Activated CD4-positive, alpha-beta memory T cell treated with anti-CD3 and anti-CD28 coated beads, Interleukin-2, amount 10 ng/mL, durations not matched to agents 7 days and 5 days (primary cell): ENCODE measurements at places on chromosomes 3 and 15. TPM values are rescaled to one million over a fixed set of nuclear protein-coding genes. Genes with fewer than 3 reads are reported as not detected.

The KCNMB3 gene
- total RNA-seq: 1.3 TPM

The INSYN1 gene
- total RNA-seq: not detected

The SPTSSB gene
- total RNA-seq: not detected

The GOLGA8G gene
- not detected for total RNA-seq

The ITIH1 gene
- total RNA-seq: not detected

The TM6SF1 gene
- 20.4 TPM for total RNA-seq

The POLQ gene
- 27.9 TPM for total RNA-seq

The ALDH1A3 gene
- total RNA-seq: not detected

The ZNF860 gene
- total RNA-seq: 0.08 TPM

The PTPN23 gene
- total RNA-seq: 26.8 TPM

The ZNF80 gene
- 0.35 TPM for total RNA-seq

The CCR8 gene
- 7.9 TPM for total RNA-seq

The RABL3 gene
- total RNA-seq: 24.7 TPM

The CHRFAM7A gene
- total RNA-seq: 0.55 TPM

The CSPG5 gene
- total RNA-seq: 0.30 TPM
